Activated naive CD4-positive, alpha-beta T cell treated with anti-CD3 and anti-CD28 coated beads, Interleukin-2, amount 10 ng/mL, durations not matched to agents 7 days and 5 days (primary cell): ENCODE measurements at places on chromosomes 4 and X.
A peak's percentile ranks its signal among the peaks of the same experiment; 100 is the strongest.

GRCh38 chr4:177632481-177632880, 190.2 kb upstream of the AGA start:
- DNase-seq = no peak

DNA sequence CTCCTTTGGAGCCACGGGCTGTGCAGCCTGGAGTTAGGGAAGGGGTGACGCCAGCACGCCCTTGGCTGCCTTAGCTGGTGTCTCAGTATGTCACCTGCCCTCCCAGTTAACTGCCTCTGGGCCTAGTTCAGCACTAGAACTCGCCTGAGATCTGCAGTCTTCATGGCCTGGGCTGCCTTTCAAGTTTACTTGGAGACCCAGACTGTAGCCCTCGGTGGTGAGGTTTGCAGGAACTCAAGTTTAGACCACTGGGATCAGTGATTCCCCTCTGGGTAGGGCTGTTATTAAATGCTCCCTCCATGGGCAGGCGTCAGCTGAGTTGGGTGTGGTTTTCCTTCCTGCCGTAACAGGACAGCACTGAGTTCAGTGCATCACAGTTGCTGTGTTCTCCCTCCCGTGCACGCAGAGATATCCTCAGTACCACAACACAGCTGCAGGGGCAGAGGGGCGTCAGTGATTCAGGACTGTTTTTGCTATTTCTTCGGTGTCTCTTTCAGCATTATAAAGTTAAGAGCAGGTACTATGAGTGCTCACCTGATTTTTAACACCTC, 30.5 kb downstream of the PLAC8 start:
- peak; percentile 80 for DNase-seq

- DNase-seq = no peak
Measured at GRCh38 chr4:1567519-1567807, 116.7 kb downstream of the FAM53A start.

GRCh38 chrX:53817548-53817947, 131.0 kb upstream of the HUWE1 start:
- DNase-seq = no peak

DNA sequence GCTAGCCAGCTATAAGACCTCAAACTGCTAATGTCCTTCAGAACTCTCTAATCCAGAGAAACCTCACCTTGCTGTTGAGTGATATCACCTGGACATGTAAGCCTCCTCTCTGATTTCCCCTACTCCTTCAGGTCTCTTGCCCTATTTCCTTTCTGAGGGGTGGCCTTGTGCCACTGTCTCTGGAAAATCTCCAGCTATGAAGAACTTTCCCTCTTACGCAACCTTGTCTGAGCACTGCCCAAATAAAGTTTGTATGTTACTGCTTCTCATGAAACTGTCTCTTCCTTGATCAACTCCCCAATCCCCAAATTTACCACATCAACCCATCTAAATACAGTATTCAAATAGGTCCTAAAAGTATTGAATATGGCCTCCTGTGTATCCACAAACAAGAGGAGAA, 53.5 kb upstream of the VEGFD start:
- DNase-seq = no peak

DNA sequence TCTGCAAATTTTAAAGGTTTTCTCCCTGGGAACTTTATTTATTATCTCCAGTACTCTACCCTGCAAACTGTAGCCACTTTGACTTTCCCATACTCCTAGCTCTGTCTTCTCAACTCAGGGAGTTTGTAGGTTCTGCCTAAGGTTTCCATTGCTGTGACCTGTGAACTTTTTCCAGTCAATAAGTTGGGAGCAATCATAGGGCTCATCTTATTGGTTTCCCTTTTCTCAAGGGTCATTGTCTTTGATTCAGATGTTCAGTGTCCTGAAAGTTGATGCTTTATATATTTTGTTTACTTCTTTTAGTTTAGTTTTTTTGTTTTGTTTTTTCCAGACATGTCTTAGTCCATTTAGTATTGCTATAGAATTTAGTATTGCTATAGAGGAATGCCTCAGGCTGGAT, 85.3 kb upstream of the NUDT6 start:
- no peak for DNase-seq

DNA sequence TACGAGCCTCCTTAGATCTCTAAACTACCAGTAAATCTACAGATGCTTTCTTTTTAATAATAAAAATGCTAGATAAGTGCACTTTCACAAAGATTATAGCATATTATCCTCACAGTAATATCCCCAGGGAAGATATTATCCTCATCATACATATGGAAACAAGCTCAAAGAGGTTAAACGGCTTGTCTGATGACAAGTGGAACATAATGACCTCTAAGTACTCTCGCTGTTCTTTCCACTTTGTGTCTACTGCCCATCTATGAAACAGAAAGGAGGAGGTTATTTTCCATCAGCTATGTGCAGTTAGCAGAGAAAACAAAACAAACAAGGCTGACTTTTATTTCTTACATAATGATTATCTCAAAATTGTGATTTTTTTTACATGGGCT, 42.8 kb upstream of the PRDM8 start:
- no peak for DNase-seq

- DNase-seq = no peak
Measured at GRCh38 chr4:100588076-100588475, 70.3 kb upstream of the EMCN start.

GRCh38 chrX:41621222-41621723, 67.5 kb upstream of the GPR34 start:
- DNase-seq = no peak

- DNase-seq = peak; percentile 56
Measured at GRCh38 chr4:17324386-17324830, 187.5 kb downstream of the QDPR start.

- DNase-seq = no peak
Measured at GRCh38 chr4:108029731-108030130, 40.0 kb downstream of the HADH start.

- peak; percentile 65 for DNase-seq
Measured at GRCh38 chr4:40305328-40306170, 29.6 kb upstream of the CHRNA9 start.

DNA sequence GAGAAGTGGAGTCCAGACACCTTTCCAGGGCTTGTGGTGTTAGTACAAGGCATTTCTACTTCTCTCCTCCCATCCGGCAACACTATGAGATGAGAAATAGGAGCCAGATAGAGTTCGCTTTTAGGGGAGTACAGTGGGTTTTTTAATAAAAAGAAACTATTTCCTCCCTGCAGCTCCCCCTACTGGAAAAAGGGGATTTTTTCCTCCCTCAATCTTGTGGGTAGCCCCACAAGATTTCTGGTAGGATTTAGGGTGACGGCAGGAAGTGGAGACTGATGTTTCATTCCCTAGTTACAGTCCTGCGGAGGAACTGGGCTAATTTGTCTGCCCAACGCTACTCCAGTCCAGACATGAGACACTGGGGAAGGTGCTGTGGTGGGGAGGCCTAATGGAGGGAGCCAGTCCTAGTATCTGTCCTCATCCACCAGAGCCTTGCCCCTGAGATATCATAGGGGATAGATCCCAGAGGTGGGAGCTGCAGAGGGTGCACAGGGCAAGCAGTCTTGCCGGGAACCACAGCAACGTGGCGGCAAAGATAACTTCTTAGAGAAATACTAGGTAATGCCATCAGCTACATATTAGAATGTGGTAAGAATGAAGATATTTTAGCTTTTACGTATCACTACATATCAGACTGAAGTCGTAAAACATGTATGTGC, 45.5 kb upstream of the PRKG2 start:
- no peak for DNase-seq

- no peak for DNase-seq
Measured at GRCh38 chrX:34578237-34578636, 78.8 kb downstream of the TMEM47 start.

- no peak for DNase-seq
Measured at GRCh38 chrX:132144061-132144460, 16.2 kb upstream of the FRMD7 start.

GRCh38 chr4:76968937-76969336, 19.4 kb downstream of the SEPTIN11 start:
- no peak for DNase-seq

DNA sequence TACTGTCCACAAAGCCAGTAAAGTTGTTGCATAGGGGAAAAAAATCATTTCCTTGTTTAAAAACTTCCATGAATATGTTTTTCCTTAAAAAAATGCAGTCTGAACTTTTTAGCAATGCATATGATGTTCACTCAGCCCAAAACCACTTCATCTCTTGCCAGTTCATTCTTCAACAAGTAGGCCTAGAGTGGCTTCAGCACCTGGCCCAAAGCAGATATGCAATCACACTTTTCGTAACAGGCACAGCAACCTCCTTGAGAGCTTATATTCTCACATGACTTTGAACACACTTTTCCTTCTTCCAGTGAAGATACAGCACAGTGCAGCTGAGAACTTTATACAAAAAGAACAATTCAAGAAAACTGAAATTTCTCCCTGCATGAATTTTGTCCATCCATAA, 128.6 kb downstream of the ADAMTS3 start:
- DNase-seq = no peak

GRCh38 chr4:125421547-125421946, 106.8 kb downstream of the FAT4 start:
- no peak for DNase-seq

GRCh38 chrX:18146954-18147353, 73.7 kb downstream of the BEND2 start:
- DNase-seq = peak; percentile 24

- peak; percentile 31 for DNase-seq
Measured at GRCh38 chr4:37978248-37978924, 18.2 kb downstream of the PTTG2 start.

DNA sequence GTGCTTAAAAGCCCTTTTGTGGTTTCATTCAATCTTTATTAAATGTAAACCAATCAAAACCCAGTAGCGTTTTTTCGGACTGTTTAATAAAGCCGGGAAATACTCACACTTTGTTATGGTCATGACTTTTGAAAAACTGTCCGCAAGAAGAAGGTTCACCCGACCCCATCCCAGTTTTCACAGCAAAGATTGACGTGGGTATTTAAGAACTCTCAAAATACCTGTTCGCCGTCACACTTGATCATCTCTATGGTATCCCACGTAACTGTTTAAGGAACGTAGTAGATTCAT, 20.9 kb downstream of the ETDB start:
- DNase-seq = no peak

DNA sequence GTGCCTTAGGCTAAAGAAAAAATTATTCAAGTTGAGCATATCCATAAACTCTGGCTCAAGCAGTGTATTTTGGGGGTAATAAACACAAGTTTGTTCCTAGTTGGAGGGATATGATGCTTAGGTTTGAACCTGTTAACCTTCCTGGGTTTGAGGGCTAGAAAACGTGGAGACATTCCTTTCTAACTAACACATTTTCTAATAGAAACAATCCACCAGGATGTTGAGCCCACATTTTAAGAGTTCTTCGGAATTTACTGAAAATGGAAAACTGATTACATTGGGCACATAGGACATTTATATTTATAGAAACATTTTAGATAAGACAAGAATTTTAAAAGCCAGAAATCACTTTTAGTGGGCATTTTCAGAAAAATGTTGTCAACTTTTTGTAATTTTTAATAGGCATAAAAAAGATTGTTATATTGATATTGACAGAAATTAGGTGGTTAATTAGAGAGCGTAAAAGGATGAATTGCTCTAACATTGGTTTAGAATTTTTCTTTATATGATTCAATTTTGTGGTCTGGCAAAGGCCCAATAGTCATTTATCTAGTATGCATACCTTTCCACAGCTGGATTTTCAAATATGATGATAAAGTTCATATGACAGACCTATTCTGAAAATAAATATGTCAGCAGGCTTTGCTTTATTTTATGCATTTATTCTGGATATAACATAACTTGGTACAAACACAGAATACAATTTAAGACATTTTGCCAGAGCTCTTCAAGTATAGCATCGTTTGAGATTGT, 49.2 kb downstream of the CEP44 start:
- no peak for DNase-seq

DNA sequence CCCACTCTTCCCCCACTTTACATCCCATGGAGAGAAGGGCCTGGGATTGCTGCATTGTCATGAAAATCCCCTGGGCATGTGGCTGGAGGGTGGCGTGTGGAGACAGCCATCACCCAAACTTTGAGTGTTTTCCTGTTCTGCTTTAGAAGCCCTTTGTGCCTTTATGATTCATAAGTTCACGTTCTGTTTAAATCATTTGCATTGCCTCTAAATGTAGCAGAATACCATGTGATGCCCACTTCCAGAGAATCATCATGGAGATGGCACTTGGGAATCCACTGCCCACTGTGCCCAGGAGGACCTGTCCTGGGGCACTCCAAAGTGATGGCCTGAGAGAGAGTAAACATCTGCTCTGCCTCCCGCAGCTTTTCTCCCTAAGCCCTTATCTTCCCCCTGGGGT, 52.8 kb downstream of the MED28 start:
- no peak for DNase-seq

DNA sequence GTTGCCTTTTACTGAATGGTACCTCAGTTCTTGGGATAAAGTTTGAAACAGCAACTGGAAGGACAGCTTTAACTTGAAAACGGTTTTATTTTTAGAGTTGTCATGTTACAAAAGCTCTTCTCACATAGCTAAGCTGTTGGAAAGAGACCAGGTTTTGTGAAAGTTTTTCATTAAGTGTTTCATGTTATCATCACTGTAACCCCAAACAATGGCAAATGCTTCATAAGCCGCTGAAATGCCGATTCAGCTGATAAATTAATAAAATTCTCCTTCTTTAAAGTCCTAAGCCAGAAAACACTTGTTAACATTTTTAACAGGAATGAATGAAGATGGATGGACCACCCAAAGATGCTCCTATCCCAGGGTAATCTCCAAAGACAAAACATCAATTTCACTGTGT, 76.1 kb upstream of the IRF2 start:
- DNase-seq = no peak

- DNase-seq = no peak
Measured at GRCh38 chr4:36523182-36523581, 241.8 kb downstream of the DTHD1 start.

DNA sequence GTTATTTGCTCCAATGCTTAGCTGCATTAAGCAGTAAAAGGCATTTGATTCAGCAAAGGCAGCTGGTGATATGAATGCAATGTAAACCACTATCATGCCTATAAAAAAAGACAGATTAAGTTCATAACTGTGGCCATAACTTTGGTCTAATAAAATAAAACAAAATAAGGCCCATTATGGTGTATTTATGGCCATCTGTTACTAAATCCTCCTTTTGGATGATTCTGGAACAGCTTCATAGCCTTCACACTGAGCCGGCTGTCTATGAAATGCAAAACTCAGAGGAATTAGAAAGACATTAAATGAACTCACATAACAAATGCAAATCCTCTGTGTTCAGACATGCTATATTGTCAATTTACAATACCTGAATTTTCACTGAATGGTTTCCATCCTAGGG, 223.7 kb upstream of the FAT4 start:
- DNase-seq = no peak

DNA sequence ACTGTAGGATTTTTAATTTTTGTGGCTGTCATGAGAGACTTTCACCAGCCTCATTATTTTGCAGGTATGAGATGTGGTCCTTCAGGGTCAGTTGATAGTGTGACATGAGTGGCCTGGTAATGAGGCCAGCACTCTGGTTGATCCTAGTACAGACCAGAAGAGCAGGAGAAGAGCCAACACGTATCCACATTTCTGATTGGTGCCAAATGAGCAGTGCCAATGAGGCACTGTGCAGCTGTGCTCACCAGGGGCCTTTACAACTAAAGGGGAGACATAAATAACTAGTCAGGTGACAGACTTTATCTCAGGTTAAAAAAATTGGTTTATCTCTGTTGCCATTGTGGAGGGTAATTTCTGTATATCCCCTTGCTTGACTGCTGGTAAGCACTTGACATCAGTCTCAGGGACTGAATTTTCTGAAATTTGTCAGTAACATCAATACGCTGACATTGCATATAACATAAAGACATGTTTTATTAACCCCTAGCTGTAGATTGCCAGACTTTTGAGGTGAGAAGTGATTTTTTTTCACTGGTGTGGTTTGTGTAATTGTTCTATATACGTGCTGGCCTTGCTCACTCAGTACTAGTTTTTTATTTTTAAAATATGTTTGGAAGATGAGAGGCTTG, 101.2 kb downstream of the AFF1 start:
- DNase-seq = no peak
